ENCODE measurements at places on chromosomes 4 and X.

GRCh38 chr4:169133932-169134331 lies 123.9 kb upstream of the CBR4 start:
- DNase-seq, result no peak

DNA sequence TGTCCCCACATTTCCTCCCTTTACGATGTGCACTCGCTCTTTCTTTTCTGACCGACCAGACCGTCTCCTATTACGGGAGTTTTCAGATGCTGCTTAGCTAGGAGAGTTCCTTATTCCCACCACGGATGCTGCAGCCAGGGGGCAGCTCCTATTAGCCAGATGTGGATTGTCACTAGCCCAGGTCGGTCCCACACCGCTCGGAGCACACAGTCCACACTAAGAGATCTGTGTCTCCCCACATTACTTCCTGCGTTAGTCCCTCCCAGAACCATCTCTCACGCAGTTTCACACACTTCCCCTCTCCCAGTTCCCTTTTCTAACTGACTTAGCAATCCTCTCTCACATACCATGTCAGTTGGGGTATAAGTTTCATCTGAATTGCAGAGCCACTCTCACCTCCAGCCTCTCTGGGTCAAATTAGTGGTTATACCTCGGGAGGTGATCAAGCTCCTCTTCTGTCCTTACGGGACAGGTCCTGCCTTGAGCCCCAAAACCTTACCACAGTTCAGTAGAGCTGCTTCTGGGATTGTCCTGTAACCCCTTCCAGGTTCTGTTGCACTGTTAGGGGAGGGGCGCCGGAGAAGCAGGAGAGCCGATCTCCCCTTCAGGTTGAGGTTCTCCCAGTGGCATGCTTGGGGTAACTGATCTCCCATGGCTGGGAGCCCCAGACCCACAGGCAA lies 28.2 kb downstream of the SULT1E1 start:
- peak; percentile 67 for DNase-seq

DNA sequence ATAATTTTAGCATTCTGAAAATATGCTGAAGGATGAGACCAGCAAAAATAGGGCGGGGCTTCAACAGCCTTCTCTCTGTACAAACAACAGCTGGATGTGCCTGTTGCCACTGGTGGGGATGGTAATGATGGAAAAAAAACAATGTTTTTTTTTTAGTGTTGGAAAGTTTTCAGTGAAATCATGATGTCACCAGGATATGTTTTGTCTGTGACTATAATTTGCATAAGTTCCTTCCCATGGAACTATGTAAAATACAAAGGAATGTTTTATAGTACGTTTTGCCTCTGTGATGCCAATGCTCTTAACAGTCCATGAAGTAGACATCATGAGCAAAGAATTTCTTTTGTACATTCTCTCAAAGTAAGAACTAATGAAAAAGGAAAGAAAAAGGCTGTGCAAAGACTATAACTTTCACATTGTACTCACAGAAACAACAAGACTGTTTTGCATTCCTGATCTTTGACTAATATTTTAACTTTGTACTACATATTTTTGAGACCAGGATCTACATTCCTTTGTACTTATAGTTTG lies 589.7 kb downstream of the SPRY1 start:
- DNase-seq, result no peak

DNA sequence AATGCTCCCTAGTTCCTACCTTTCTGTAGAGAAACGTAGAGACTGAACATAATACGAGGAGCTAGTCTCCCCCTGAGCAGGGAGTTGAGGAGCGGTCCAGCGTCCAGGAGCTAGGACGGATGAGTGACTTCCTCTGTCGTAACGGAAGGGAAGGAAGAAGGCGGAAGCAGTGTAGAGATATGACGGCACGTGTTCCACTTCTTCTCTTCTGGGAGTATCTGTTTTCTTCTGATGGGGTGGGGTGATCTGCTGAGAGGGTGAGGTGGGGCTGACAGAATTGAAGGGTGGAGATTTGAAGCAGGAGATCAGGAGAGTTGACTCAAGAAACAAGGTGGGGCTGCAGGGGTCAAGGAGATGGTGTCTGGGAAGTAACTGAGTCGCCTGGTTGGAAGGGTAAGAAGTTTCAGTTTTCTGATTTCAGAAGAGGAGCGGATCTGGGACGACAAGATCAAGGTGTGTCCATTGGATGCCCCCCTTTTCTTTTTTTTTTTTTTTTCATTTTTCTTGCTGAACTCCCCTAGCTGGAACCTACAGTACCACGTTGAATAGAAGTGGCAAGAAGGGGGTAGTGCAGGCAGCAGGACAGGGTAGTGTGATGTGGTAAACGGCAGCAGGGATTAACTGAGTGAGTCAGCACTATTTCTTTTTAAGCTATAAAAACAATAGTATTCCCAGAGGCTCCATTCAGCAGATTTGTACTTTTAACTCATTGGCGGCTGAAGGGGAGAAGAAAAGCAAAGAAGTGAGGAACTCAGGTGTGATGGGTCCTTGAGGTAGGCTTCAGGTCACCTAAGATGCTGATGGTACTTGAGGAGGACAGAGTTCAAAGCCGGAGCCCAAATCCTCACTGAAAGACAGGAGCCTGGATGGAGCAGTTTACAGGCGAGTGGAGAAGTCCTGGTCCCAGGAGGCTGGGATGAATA lies 50.8 kb upstream of the SETD7 start:
- no peak for DNase-seq

DNA sequence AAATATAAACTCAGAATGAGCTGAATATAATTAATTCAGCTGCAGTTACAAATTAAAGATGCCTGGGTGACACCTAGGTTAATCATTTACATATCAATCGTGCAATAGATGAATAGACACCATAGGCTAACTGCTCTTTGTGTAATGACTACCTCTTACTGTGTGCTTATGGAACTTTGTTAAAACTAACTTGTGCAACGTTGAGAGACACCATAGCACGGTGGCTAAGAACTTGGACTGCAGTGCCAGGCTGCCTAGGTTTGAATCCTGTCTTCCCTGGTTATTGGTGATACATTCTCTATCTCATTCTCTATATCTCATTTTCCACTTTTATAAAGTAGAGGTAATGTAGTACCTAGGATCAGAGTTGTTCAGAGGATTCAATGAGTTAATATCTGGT lies 46.9 kb downstream of the SMAD1 start:
- peak; percentile 4 for DNase-seq

GRCh38 chrX:54292755-54293154 lies 65.1 kb downstream of the WNK3 start:
- no peak for DNase-seq

- DNase-seq, result no peak
Observed at GRCh38 chr4:14934704-14935390, 67.4 kb upstream of the CPEB2 start.

GRCh38 chrX:104183685-104184084 lies 17.4 kb downstream of the FAM199X start:
- DNase-seq, result no peak

GRCh38 chrX:42809569-42809968 lies 31.6 kb upstream of the PPP1R2C start:
- no peak for DNase-seq

DNA sequence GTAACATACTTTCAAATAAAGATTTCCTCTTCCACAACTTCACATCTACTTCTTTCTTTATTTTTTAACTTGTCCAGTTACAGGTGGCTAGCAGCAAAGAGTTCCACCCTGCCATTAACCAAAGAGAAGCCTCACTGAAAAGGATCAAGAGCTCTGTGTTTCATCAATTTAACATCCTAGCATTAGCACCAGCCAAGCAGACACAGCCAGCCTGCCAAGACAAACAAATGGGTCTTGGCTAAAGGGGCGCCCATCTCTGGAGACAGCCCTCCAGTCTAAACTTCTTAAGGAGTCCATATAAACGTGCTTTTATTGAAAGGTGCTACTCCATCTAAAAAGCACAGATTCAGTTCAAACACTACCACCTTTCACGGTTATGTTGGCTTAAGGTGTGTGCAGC lies 105.3 kb downstream of the ADAMTS3 start:
- DNase-seq, result no peak

- DNase-seq, result no peak
Observed at GRCh38 chr4:120158046-120158445, 91.4 kb upstream of the MAD2L1 start.

GRCh38 chr4:173211838-173212237 lies 43.2 kb downstream of the GALNT7 start:
- peak; percentile 45 for DNase-seq

DNA sequence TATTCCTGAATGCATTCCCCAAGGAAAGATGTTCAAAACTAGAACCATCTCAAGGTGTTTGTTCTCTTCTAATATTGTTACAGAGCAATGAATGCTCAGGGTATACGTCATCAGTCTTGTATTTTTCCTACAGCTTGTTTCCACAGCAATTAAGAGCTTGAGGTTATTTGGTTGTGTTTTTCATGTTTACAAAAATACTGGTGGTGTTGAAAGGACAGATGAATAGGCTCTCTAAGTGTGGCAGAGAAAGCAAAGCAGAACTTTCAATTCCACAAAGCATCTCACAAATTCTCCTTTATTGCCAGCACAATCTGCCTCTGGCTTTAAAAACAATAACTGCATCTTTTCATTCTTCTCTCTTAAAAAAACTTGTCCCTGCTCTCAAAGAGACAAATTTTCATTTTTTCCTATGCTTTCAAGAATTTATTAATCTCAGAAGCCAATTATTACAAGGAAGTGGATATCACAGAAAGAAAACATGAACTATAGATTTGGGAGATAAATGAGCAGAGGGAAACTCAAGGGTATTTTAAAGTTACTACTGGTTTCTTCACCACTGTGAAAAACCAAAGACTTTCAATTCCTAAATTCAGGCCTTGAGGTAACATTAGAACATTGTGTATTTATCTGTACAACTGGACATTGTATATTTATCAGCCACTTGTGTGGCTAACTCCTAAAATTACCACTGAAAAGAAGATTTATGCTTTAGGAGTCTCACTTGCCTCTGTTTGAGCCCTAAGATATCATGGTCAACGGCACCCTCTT lies 49.2 kb downstream of the DDX53 start:
- no peak for DNase-seq

GRCh38 chrX:19848110-19848509 lies 39.3 kb downstream of the SH3KBP1 start:
- DNase-seq, result peak; percentile 39

DNA sequence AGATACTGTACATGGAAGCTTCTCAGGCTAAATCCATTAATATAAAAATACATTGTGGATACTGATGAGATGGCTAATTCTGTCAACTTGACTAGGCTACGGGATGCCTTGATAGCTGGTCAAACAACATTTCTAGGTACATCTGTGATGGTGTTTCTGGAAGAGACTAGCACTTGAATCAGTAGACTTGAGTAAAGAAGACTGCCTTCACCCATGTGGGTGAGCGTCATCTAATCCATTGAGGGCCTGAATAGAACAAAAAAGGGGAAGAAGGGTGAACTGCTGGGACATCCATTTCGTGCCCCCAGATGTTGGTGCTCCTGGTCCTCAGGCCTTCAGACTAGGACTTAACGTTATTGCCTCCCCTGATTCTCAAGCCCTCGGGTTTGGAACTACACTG lies 3.7 kb upstream of the SRP72 start:
- DNase-seq, result peak; percentile 57

- DNase-seq, result peak; percentile 19
Observed at GRCh38 chr4:139163806-139164206, 13.2 kb downstream of the ELF2 start.

- no peak for DNase-seq
Observed at GRCh38 chr4:125112536-125112935, 202.2 kb upstream of the FAT4 start.

DNA sequence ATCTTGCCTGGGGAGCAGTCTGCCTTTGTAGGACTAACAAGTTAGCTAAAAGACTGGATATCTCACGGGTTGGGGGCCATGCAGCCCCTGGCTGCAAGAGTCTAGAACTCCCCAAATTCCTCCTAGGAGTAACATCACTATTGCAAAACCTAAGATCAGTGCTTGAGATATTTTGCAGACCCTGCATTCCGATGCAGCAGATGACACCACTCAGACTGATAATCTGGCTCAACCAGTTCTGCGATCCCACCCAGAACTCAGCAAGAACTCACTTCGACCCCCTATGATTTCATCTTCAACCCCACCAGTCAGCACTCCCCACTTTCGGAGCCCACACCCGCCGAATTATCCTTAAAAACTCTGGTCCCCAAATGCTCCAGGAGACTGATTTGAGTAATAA lies 834.0 kb downstream of the C4orf33 start:
- DNase-seq, result no peak

DNA sequence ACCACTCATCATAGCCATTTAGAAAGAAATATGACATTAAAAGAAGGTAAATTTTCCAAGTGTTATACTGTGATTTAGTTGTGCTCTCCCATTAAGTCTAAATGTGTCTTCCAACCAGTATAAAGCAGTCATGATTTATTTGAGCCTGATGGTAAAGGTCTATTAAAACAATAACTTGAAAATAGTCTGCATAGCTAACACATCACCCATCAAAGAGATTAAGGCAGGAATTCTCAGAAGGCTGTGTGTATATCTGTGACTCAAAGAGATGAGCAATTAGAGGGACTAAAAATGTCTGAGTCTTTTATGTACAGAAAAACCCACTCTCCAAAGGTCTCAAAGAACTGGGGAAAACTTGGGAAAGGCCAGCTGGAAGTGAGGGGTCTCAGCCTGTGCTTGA lies 70.3 kb upstream of the IQCM start:
- no peak for DNase-seq

DNA sequence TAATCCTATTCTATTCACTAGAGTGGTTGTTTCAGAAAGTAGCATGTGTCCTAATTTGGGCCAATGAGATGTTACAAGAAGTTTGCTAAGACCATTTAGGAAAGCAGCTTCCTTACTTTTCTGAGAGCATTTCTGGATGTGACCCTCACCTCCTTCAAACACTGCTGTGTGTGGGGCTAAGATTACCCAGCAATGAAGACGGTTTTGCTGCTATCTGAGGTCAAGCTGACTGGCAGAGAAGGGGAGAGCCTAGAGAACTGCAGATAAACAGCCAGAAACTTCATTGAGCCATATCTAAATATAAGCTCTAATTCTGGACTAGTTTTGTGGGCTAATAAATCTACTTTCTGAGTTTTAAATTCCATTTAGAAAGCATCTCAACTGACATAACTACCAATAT lies 36.4 kb downstream of the ZAR1 start:
- DNase-seq, result no peak

- peak; percentile 59 for DNase-seq
Observed at GRCh38 chr4:83552083-83552482, 16.2 kb downstream of the GPAT3 start.

DNA sequence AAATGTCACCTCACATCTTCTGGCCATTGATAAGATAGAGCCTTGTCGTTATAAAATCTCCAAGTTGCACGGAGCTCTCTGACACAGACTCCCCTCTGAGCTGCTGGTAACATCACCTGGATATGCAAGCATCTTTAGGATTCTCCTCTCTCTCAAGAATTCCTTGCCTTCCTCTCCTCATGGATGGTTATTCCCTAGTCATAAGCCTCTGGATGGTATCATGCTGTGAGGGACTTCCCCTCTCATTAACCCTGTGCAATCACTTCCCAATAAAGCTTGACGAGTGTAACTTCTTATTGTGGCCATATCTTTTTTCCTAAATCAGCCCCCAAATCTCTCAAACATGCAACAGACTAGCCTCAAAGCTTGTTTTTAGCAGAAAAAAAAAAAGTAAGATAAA lies 1057.0 kb upstream of the SLIT2 start:
- no peak for DNase-seq

GRCh38 chr4:113907559-113907958 lies 71.9 kb downstream of the ARSJ start:
- no peak for DNase-seq
